DMS153 (cell line): ENCODE measurements at places on chromosomes 2 and 18.

GRCh38 chr2:13916066-13916465 is 716.5 kb upstream of the LRATD1 start:
- DNase-seq: no peak

- DNase-seq: no peak
Observed at GRCh38 chr18:79611040-79611681, 68.4 kb upstream of the CTDP1 start.

- no peak for DNase-seq
Observed at GRCh38 chr2:174210862-174211261, 37.5 kb downstream of the OLA1 start.

DNA sequence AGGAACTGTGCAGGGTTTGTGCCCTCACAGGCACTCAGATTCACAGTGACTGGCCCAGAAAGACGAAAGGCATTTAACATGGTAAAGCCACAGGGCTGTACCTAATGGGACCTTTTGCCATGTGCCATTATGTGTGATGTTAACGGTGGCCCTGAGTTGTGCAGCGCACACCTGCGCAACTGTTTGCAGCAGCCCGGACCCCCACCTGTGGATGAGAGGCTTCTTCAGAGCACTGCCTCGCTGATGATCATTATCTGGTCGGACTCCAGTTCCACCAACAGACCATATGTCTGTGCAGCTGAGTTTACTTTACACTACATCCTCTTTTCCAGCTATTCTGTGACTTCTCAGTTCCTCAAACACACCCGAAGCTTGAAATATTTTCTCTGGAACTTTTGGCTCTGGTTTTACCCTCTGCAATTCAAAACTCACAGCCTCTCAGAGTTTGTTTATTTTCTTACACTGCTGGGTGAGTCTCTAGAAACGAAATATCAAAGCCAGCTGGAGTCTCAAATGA is 35.6 kb upstream of the UBE2F start:
- DNase-seq: no peak

- DNase-seq: no peak
Observed at GRCh38 chr18:22394428-22394827, 23.3 kb downstream of the CTAGE1 start.

GRCh38 chr2:177314194-177314593 is 49.7 kb upstream of the NFE2L2 start:
- DNase-seq: no peak

DNA sequence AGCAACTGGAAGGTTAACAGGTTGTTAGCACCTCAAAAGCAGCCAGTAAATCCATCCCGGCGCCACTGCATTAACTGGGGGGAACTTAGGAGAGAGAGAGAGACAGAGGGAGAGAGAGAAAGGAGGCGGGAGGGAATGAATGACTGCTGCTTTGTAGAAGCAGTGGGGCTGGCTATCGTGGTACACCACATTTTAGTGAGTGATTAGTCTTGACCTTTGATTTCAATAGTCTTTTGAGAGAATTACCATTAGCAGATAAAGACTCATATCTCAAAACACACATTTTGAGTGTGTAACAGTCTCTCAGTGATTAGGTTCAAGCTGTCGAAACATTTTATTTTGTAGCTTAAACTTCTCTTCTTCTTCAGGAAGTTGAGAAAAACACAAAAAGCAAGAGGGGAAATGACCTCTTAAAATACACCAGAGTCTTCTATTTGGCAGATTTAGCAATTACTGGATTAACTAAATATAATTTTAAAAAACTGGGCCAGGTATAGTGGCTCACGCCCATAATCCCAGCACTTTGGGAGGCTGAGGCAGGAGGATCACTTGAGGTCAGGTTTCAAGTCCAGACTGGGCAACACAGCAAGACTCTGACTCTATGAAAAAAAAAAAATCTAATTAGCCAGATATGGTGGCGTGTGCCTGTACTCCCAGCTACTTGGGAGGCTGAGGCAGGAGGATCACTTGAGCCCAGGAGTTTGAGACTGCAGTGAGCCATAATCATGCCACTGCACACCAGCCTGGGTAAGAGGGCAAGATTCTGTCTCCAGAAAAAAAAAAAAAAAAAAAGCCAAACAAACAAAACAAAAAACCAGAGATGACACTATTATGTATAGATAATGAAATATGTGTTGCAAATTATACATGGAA is 22.0 kb upstream of the PNO1 start:
- DNase-seq: no peak

- DNase-seq: peak; percentile 18
Observed at GRCh38 chr18:40004246-40004645, 1950.8 kb upstream of the PIK3C3 start.

DNA sequence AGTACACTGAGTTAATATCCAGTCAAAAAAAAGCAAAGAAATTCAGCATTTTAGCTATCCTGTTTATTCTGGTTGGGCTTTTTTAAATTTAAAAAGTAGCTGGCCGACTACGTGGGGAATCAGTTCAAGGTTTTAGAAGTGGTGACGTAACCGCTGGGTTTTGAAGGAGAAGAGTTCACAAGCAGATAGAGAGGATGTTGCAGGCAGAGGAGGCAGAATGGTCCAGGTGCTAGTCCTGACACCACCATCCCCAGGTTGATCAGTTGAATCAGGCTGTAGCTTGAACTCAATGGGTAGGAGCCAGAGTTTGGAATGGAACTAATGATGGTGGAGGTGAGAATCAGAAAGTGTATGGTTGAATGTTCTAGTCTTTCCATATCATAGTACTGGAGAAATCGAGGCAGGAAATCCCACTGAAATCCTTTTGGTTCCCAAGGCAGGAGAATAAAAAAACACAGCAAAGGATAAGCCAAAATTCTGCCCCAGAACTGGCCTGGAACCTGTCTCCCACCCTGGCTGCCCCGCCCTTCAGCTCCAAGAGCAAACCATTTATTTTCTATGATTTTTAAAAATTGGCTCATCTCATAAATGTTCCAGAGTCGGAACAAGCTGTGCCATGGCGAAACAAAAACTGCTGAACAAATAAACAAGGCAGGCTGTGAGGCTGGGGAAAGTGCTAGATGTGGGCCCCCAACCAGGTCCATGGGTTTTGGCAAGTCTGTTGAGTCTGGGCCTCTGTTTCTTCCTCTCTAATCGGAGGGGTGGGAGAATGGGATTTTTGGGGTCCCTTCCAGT is 44.0 kb downstream of the SLC4A1AP start:
- no peak for DNase-seq

GRCh38 chr2:127185093-127185492 is 35.0 kb downstream of the CYP27C1 start:
- no peak for DNase-seq

- DNase-seq: no peak
Observed at GRCh38 chr2:109124982-109125592, 3.9 kb upstream of the SH3RF3 start.

GRCh38 chr2:56077359-56077915 is 106.4 kb upstream of the CCDC85A start:
- no peak for DNase-seq

DNA sequence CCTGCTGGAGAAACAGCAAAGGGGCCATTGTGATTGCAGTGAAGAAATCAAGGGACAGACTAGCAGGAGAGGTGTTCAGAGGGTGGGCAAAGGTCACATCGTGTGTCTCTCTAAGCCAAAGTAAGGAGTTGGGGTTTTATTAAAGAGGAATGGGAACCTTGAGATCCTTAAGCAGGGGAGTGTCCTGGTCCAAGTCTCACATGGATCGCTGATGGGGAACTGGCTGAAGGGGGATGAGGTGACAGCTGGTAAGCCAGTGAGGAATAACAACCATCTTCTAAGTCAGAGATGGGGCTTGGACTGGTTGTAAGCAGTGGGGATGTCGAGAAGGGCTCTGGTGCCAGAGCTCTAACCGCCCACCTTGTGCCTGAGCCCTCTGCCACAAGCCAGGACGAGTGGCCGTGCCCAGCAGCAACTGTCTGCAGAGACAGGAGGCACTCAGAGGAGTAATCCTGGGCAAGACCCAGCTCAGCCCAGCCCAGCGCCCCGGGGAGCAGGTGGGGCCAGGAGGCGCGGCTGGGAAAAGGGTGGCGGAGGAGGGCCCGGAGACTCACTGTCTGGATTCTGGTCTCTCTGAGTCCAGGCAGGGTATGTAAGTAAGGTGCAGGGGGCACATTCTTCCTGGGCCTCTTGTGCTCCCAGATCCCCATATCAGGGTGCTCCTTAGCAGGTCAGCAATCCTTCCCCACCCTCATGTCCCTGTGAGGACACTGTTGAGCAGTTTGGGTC is 13.7 kb downstream of the WNT10A start:
- DNase-seq: no peak

- DNase-seq: no peak
Observed at GRCh38 chr2:112683550-112684414, 37.0 kb upstream of the NT5DC4 start.

DNA sequence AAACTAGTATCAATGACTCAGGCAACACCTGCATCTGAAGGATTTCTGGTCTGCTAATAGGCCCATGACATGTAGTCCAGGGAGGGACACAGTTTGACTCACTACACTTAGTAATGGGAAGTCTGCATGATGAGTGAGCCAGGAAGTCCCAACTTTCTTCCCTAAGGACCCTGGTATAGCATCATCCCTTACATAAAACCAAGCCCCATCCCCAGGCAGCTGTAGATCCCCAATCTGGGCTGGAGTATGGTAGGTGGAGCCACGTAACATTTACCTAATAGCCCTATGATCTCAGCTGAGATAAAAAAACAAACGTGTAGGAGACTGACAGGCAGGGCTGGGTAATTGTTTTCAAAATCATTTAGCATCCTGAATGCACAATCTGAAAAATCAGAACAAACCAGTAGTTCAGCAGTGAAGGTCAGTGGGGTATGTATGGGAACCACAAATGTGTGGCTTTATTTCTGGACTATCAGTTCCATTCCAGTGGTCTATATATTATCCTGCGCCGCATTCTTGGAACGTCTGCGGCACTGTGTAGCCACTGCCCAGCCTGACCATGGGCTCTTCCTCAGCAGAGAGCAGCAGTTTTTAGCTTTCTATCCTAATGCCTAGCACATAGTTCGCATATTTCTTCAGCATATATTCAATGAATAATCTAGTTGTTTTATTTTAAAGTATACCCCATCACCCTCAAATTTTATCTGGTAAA is 33.5 kb downstream of the EPB41L3 start:
- DNase-seq: no peak

GRCh38 chr2:172244419-172245130 is 141.9 kb upstream of the DLX2 start:
- no peak for DNase-seq

DNA sequence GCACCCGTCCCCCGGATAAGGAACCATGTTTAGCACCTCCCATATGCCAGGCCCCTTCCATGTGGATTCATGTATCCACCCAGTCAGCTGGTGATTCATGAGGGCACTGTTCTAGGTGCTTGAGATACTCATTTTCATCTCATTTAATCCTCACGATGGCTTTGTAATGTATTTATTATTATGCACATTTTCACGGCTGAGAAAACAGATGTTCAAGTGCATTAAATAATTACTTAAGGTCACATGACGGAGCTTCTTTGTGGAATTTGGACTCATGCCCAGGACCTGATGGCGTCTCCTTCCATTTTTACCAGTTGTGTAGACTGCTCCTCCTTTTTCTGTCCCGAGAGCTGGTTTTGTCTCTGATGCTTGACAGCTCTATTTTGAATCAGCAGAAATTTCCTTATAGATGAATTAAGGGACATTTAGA is 72.2 kb upstream of the RBM44 start:
- peak; percentile 99 for DNase-seq

DNA sequence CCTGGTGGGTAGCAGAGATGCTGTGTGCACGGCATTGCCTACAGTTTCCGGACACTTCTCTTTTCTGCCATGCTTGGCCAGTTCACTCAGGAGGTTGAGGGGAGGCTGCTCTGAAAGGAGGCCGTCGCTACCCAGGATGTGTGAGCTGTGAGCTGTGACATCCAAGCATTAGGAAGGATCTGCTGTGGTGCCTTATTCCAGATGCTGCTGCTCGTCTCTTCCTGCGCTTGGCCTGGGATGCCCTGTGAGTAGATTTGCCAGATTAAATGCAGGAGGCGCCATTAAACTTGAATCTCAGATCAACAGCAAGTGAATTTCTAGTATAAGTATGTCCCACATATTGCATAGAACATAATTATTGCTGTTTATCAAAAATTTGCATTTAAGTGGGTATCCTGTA is 124.2 kb upstream of the SIX3 start:
- DNase-seq: no peak

DNA sequence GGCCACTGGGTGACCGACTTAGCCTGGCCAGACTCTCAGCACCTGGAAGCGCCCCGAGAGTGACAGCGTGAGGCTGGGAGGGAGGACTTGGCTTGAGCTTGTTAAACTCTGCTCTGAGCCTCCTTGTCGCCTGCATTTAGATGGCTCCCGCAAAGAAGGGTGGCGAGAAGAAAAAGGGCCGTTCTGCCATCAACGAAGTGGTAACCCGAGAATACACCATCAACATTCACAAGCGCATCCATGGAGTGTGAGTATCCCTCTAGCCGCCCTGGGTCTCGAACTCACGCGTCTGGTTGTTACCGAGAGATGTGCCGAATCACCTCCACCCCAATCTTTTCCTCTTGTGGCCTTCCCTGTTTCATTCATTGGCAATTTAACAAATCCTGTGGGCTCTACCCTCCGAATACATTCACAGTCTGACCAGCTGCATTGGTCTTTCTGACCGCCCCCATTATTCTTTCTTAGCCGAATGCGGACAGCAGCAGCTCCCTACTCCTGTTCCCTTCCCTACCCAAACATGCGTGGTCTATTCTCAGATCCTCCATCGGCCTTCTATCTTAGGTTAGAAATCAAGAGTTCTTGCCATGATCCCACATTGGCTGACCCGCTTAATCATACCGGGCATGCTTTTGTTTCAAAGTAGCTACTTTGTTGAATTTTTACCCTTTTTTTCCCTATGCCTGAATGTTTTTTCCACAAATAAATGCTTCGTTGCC is 631 bp downstream of the RPL31 start:
- no peak for DNase-seq

GRCh38 chr2:232927032-232927792 is 57.1 kb downstream of the SNORC start:
- DNase-seq: no peak

- DNase-seq: no peak
Observed at GRCh38 chr2:38269421-38269820, 107.7 kb downstream of the ATL2 start.

DNA sequence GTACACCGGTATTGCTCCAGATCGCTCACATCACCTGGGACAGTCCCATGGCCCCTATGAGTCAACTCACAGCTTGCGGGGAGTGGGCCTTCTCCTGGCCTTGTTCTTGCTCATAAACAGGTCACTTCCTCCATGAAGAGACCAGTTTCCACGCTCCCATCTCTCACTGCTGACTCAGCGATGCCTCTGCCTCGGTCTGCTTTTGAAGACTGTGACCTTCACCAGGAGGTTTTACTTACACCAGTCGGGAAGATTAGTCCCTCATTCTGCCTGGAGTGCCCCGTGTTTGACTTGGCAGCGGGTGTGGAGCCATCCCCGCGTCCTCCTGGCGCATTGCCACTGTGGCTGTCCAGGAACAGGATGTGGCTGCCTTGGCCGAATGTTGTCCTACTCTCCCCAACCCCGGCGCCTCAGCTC is 159.8 kb downstream of the RHBDD1 start:
- DNase-seq: no peak

- no peak for DNase-seq
Observed at GRCh38 chr2:241721852-241722251, 12.6 kb upstream of the D2HGDH start.

- peak; percentile 80 for DNase-seq
Observed at GRCh38 chr18:40159141-40160017, 1795.7 kb upstream of the PIK3C3 start.
